Bone marrow (tissue), 2 donors: ENCODE measurements at places on chromosomes 13 and 19.

DNA sequence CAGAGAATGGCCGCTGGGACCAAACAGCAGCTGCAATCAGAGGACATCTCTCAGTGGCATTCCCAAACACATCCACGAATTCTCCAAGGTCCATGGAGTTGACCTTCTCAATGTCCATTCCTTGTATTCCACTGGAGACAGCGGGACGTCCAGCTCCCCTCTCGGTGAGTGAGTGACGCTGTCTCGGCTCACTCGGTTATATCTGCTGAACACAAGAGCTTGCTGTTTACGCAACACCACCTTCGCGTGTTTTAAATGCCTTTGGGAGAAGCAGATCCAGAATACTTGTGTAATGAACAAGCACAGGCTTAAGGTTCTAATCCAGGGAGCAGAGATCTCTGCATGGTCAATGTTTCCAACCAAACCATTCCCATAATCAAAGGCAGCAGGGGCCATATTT lies at the start of gene URAD:
TSS of gene URAD (minus strand) at position 174 of the 400 bp plus-strand sequence. CDS start at position 118, 56 bp downstream.
- DNase-seq = no peak

DNA sequence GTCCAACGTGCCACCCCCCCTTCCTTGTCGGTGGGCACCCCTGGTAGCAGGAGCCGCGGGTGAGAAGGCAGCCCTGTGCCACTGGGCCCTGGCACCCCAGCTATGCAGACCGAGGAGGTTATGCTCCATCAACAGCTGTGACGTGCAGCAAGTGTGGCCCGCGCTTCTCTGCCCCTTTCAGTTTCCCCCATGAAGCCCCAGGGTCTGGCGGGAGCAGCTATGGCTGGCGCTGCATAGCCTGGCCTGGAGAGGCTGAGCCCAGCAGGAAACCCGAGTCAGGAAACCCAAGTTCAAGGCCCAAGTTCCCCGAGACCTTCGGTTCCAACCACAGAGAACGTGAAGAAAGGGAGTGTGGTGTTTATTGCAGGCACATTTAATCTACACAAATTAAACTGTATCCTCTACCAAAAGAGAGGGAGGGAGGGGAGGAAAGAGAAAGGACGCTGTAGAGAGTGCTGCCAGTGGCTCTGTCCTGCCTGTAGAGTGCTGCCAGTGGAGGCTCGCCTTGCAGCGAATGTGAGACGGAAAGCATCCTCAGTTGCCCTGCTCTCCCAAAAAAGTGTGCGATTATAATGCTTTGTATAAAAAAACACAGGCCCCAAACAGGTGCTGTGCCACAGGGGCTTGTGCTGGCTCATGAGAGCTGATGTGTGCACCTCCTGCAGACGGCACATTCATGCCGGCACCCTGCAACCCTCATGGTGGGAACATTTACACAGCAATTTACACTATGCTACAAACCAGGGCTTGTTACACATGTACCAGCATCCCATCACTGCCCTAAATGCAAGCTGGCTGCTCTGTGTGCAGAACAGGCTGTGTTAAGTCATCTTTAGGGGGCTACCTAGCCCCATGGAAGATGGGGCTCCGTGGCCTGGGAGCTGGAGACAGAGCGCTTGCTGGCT lies 16.3 kb downstream of the POP4 start:
- no peak for DNase-seq

DNA sequence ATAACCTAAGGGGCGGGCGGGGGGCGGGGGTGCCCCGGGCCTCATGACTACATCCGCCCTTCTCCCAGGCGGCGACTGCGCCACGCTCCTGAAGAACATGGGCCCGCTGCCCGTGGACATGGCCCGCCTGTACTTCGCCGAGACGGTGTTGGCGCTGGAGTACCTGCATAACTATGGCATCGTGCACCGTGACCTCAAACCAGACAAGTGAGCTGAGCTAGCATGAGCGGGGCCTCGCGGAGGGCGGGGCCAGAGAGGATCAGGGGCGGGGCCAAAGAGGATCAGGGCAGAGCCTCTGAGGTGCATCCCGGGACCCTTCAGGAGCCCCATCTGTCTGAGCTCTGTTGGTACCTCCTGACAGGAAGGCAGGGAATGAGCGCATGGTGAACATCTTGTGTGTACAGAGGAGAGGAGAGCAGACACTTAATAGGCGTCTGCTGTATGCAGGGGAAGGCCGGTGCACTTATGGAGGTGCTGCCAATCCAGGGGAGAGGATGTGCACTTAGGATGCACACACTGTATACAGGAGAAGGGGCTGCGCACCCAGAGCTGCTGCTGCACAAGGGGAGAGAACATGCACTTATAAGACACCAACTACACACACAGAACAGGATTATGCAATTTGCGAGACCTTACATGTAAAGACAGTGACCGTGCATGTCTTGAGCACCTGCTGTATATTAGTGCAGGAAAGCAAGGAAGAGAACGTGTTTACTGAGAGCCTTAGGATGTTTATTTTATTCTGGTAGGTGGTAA lies 20.9 kb upstream of the PIK3R2 start:
- no peak for DNase-seq

GRCh38 chr19:39413911-39414608 lies 1.6 kb downstream of the PLEKHG2 start:
- no peak for DNase-seq

- DNase-seq = no peak
Observed at GRCh38 chr13:98761126-98761985, 8.9 kb upstream of the SLC15A1 start.

DNA sequence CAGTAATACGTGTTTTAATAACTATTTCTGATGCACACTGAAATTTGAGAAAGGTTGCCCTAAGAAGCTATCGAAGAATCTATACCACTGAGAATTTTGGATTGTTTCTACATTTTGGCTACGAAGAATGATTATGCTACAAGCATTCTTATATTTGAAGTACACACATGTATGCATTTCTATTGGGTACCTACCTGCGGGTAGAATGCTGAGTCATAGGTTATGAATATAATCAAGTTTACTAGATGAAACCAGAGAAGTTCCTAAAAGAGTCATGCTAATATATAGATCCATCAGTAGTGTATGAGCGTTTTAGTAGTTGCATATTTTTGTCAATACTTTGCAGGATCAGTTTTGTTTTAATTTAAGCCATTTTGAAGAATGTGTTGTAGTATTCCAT lies 62.0 kb upstream of the PCDH20 start:
- no peak for DNase-seq

GRCh38 chr13:24497742-24498141 lies 14.8 kb downstream of the PARP4 start:
- DNase-seq = no peak

GRCh38 chr13:89897681-89898080 lies 1449.8 kb upstream of the MIR17HG start:
- no peak for DNase-seq

- no peak for DNase-seq
Observed at GRCh38 chr13:112561478-112561877, 26.5 kb downstream of the TUBGCP3 start.

DNA sequence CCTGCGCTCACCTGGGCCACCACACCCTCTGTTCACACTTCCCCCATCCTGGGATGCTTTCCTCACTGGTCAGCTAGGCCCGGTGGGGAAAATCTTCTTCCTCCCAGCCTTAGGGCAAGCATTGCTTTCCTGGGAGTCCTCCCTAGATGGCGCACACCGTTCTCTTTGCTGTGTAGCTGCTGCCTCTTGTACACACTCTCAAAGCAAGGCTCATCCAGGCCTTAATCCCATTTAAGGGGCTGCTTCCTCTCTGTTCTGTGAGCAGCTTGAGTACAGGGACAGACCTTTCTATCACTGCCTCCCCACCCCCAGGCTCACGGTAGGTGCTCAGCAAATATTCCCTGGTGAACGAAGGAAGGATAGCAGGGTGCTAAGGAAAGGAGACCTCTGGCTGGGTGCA lies 11.1 kb downstream of the SLC7A10 start:
- DNase-seq = no peak

GRCh38 chr13:44921931-44922758 lies 67.1 kb downstream of the NUFIP1 start:
- DNase-seq = no peak

DNA sequence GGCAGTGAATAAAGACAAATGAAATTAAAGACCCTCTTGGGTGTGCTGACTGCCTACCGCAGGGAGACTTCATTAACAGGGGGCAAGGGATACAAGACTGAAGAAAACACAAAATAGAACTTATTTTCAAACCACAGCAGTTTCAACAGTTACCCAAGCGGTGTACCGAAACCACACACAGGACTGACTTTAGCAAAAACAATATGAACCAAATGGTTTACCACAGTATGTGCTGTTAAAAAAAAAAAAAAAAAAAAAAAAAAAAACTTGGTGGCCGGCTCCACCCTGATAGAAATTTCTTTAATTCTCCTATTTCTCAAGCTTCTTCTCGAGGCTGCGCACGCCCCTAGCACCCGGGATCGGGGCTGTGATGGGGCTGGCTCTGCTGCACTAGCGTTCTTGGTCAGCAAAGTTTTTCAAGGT lies 42.6 kb downstream of the KLF2 start:
- DNase-seq = no peak

DNA sequence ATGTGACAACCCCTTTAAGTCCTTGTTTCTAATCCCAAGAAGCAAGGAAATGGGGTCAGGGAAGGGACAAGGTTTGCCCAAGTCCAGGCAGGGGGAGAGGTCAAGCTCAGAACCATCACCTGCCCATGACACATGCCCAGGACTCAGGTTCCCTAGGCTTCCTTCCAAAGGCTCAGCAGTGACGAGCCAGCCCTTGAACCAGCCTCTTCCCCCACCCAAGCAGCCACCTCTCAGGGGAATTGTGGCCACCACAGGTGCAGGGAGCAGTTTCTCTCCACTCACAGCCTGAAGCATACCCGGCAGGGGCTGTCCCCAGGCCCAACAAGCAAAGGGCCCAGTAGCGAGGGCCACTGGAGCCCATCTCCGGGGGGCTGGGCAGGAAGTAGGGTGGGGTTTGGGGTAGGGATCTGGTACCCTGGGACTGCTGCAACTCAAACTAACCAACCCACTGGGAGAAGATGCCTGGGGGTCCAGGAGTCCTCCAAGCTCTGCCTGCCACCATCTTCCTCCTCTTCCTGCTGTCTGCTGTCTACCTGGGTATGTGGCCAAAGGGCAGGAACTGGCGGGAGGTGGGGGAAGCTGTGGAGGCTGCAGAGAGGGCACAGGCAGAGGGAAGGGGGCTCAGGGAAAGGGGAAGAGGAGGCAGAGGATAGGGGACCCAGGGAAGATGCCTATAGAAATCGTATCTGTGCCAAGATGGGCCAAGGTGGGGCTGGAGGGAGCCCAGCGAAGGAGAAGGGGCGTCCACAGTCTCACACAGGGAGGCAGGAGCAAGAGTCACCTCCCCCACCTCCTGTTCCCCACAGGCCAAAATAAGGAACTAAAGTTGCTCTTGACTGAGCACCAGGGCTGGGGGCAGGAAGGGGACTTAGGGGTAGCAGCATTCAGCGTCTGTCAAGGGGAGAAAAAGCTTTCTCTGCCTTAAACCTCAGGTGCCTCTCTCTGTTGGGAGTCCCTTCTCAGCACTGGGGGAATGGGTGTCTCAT lies at the start of gene CD79A:
TSS of gene CD79A (plus strand) at position 433 of the 986 bp plus-strand sequence. CDS start at position 459, 26 bp downstream.
- DNase-seq = peak; percentile 14

- DNase-seq = no peak
Observed at GRCh38 chr19:55832676-55833075, 877 bp upstream of the NLRP11 start.

DNA sequence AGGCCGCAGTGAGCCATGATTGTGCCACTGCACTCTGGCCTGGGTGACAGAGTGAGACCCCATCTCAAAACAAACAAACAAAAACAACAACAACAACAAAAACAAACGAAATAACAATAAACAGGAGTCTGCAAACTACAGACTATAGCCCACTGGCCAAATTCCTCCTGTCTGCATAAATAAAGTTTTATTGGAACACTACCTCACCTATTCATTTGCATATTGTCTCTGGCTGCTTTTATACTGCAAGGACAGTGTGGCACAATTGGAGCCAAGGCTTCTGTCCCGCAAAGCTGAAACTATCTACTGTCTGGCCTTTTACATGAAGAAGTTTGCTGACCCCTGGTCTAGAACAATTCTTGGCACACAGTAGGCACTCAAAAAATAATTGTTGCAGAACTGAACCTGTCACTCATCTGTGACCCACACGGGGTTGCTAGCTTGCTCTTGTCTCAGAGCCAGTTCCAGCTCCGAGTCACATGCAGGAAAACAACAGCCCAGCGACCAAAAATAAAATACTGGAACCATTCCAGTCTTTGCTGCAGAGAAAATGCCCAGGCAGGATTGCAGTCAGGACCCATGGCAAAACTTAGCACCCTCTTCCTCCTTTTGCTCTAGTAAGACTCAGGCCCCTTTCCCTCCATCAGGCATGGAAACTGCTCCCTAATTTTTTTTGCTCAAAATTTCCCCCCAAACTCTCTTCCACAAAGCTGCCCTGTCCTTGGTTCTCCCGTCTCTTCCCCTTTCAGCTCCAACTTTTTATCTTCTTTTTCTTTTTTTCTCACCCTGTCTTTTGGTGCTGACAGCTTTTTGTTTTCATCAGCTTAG lies 4.8 kb upstream of the MYH14 start:
- DNase-seq = no peak
